Chondrocyte (in vitro differentiated cells): ENCODE measurements at places on chromosomes 1 and 21. TPM values are rescaled to one million over a fixed set of nuclear protein-coding genes. Genes with fewer than 3 reads are reported as not detected.
A peak's percentile ranks its signal among the peaks of the same experiment; 100 is the strongest.

DNA sequence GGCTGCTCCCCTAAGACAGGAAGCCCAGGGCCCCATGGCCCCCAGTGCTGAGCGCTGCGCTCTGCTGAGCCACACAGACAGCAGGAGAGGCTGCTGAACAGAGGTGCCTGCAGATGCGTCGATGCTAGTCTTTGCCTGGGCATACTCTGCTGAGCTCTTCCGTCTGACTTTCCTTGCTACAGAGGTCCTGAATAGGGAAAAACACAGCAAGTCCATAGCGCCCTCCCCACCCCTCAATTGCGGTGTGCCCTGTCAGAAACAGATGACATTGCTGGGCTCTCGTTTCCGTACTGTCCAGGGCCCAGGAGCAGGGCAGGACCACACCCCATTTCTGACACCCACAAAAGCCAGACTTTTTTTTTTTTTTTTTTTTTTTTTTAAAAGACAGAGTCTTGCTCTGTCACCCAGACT is 252.5 kb downstream of the SDCCAG8 start:
- no peak for DNase-seq
- H3K4me1 ChIP-seq, result peaks cover 2% of the 10 kb centered on the region
- H3K27ac ChIP-seq, result no peak overlapping the region
- H3K27me3 ChIP-seq, result no peaks in the 10 kb centered on the region
- no peak overlapping the region for H3K4me3 ChIP-seq

KPRP gene
- not detected in 3 replicates for total RNA-seq

DAB1 gene
- 0.12 TPM in 1 of 3 replicates, not detected in the others for total RNA-seq

SMPDL3B gene
- 0.15 to 0.21 TPM in 2 of 3 replicates, not detected in the other for total RNA-seq

GRCh38 chr1:200279810-200280411 is 129.9 kb downstream of the ZNF281 start:
- H3K27ac ChIP-seq, result no peak overlapping the region
- no peaks in the 10 kb centered on the region for H3K27me3 ChIP-seq
- no peak for DNase-seq
- H3K4me3 ChIP-seq, result no peak overlapping the region
- H3K4me1 ChIP-seq, result no peaks in the 10 kb centered on the region
- H3K36me3 ChIP-seq, result no peaks in the 10 kb centered on the region

DNA sequence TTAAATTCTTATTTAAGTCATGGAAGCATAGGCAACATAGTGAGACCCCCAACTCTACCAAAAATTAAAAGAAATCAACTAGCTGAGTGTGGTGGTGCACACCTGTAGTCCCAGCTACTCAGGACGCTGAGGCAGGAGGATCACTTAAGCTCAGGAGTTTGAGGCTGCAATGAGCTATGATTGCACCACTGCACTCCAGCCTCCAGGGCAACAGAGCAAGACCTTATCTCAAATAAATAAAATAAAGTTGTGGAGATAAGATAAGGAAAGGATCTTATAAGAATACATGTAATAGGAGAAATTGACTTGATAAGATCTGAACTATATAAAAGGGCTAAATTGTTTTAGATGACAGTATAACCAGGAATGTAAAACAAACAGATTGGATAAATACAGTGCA is 2.3 kb upstream of the BATF3 start:
- H3K4me1 ChIP-seq, result peaks cover 8% of the 10 kb centered on the region
- H3K36me3 ChIP-seq, result no peaks in the 10 kb centered on the region
- H3K27me3 ChIP-seq, result peaks cover 14% of the 10 kb centered on the region
- H3K27ac ChIP-seq, result no peak overlapping the region
- no peak overlapping the region for H3K4me3 ChIP-seq
- no peak for DNase-seq

FAM72B gene
- 1.3 to 2.5 TPM (median 1.3 TPM) in 3 replicates for total RNA-seq

TEX38 gene
- not detected in 3 replicates for total RNA-seq

- no peaks in the 10 kb centered on the region for H3K36me3 ChIP-seq
- H3K4me1 ChIP-seq, result peaks cover 15% of the 10 kb centered on the region
- no peaks in the 10 kb centered on the region for H3K27me3 ChIP-seq
- no peak overlapping the region for H3K4me3 ChIP-seq
- no peak overlapping the region for H3K27ac ChIP-seq
Observed at GRCh38 chr1:3167255-3167654, 98.3 kb downstream of the PRDM16 start.

- H3K27ac ChIP-seq, result no peak overlapping the region
- DNase-seq, result no peak
- H3K4me1 ChIP-seq, result peaks cover 36% of the 10 kb centered on the region
- no peaks in the 10 kb centered on the region for H3K36me3 ChIP-seq
- H3K4me3 ChIP-seq, result no peak overlapping the region
- no peaks in the 10 kb centered on the region for H3K27me3 ChIP-seq
Observed at GRCh38 chr21:26391166-26391565, 181.9 kb downstream of the CYYR1 start.

GUCA2B gene
- total RNA-seq, result not detected in 3 replicates

CA14 gene
- not detected in 3 replicates for total RNA-seq

CRYAA gene
- not detected in 3 replicates for total RNA-seq

DNA sequence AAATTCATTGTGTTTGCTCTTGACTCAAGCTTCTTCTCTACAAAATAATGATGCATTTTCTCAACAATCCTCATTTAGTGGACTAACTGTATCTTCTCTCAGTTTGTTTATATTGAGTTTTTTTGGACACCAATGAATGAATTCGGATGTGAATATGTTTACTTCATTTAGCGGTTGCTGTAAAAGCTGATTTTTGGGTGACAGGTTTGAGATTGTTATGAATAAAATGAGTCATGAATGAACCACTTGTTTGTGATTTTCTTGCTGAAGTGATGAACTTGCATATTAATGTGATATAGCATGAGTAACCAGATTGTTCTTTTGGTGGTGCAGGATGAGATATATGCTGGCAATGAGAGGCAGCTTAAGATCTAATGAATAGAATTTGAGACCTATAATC is 3.1 kb downstream of the DNM3 start:
- H3K27ac ChIP-seq, result no peak overlapping the region
- no peak overlapping the region for H3K4me3 ChIP-seq
- DNase-seq, result no peak
- H3K27me3 ChIP-seq, result peaks cover 17% of the 10 kb centered on the region
- no peaks in the 10 kb centered on the region for H3K36me3 ChIP-seq

GRCh38 chr1:230759369-230760065 is 12.3 kb downstream of the CAPN9 start:
- H3K27me3 ChIP-seq, result no peaks in the 10 kb centered on the region
- H3K27ac ChIP-seq, result no peak overlapping the region

DNA sequence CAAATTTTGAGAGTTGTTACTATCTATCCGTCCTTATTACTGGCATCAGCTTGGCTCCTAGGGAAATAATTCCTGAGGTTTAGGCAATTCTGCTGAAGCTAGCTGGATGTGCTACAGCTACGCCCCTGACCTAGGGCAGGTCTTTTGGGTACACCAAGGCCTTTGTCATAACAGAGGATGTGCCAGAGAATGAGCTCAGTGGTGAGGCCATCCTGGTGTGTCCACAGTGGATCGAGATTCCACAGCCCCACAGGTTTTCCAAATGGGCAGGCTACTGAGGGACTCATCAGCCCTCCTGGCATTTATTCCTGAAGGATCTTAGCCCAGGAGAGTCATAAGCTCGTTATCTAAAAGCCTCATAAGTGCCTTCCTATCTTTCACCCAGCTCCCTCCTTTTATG is 475.2 kb upstream of the USP24 start:
- H3K27me3 ChIP-seq, result no peaks in the 10 kb centered on the region
- H3K36me3 ChIP-seq, result peaks cover 2% of the 10 kb centered on the region
- H3K4me3 ChIP-seq, result no peak overlapping the region
- peaks cover 14% of the 10 kb centered on the region for H3K4me1 ChIP-seq
- no peak overlapping the region for H3K27ac ChIP-seq
- no peak for DNase-seq

CD1C gene
- total RNA-seq, result not detected in 3 replicates

- no peak overlapping the region for H3K27ac ChIP-seq
- no peak for DNase-seq
- no peaks in the 10 kb centered on the region for H3K4me1 ChIP-seq
- no peaks in the 10 kb centered on the region for H3K36me3 ChIP-seq
- H3K4me3 ChIP-seq, result no peak overlapping the region
- peaks cover 34% of the 10 kb centered on the region for H3K27me3 ChIP-seq
Observed at GRCh38 chr1:7019510-7019909, 234.3 kb downstream of the CAMTA1 start.

FAM151A gene
- total RNA-seq, result not detected in 3 replicates

- no peak within 1 kb of the TSS for H3K27ac ChIP-seq
- H3K36me3 ChIP-seq, result no peaks in the 10 kb centered on the region
- no peaks in the 10 kb centered on the region for H3K4me1 ChIP-seq
- no peak within 1 kb of the TSS for H3K4me3 ChIP-seq
- peaks cover 5% of the 10 kb centered on the region for H3K27me3 ChIP-seq
Observed at GRCh38 chr1:161238039-161238473, at the start of gene NR1I3. TSS of gene NR1I3 (minus strand) at chr1:161238203. CDS start at chr1:161236565, 1,638 bp downstream.

CFH gene
- total RNA-seq, result 21.3 to 95.0 TPM (median 24.0 TPM) in 3 replicates

DNA sequence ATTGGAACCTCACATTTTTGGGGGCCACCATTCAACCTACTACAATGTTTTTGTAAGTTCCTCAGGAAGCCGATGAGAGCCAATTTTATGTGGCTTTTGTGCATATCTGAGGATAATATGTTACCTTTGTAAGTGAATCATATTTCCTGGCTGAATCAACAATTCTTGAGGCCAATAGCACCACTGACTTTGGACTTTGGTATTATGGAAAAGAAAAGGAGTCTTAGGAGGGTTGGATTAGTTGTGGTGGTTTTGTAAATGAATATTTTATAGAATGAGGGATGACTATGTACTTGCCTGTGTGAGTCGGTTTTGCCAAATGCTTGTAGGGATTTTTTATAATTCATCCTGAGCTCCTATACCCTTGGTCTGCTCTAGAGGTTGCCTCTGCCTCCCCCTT is 181.5 kb upstream of the HMGB4 start:
- H3K4me3 ChIP-seq, result no peak overlapping the region
- H3K27me3 ChIP-seq, result peaks cover 6% of the 10 kb centered on the region
- H3K27ac ChIP-seq, result no peak overlapping the region
- H3K36me3 ChIP-seq, result no peaks in the 10 kb centered on the region
- no peaks in the 10 kb centered on the region for H3K4me1 ChIP-seq

- no peak overlapping the region for H3K27ac ChIP-seq
- no peak for DNase-seq
- peaks cover 43% of the 10 kb centered on the region for H3K4me1 ChIP-seq
- no peak overlapping the region for H3K4me3 ChIP-seq
Observed at GRCh38 chr1:59159557-59160203, 137.2 kb upstream of the FGGY start.

- H3K27ac ChIP-seq, result peak overlapping the region; percentile 0
- no peak overlapping the region for H3K4me3 ChIP-seq
- no peaks in the 10 kb centered on the region for H3K27me3 ChIP-seq
- H3K36me3 ChIP-seq, result peaks cover 18% of the 10 kb centered on the region
Observed at GRCh38 chr1:201630582-201630981, 91.7 kb downstream of the NAV1 start.

GRCh38 chr1:184930645-184931044 is 43.7 kb downstream of the NIBAN1 start:
- no peaks in the 10 kb centered on the region for H3K27me3 ChIP-seq
- H3K36me3 ChIP-seq, result peaks cover 9% of the 10 kb centered on the region
- peaks cover 5% of the 10 kb centered on the region for H3K4me1 ChIP-seq
- H3K4me3 ChIP-seq, result no peak overlapping the region
- H3K27ac ChIP-seq, result no peak overlapping the region

HIVEP3 gene
- 3.6 to 5.6 TPM (median 4.5 TPM) in 3 replicates for total RNA-seq

- H3K4me3 ChIP-seq, result no peak overlapping the region
- H3K27ac ChIP-seq, result no peak overlapping the region
- H3K4me1 ChIP-seq, result peaks cover 14% of the 10 kb centered on the region
Observed at GRCh38 chr1:175553280-175553679, 190.1 kb downstream of the TNR start.

- no peaks in the 10 kb centered on the region for H3K4me1 ChIP-seq
- no peak overlapping the region for H3K4me3 ChIP-seq
- no peak for DNase-seq
- H3K36me3 ChIP-seq, result no peaks in the 10 kb centered on the region
- no peaks in the 10 kb centered on the region for H3K27me3 ChIP-seq
Observed at GRCh38 chr1:152356736-152357135, 3.1 kb downstream of the FLG2 start.

FAM163A gene
- total RNA-seq, result not detected in 3 replicates

GRCh38 chr1:167130829-167131510 is 37.1 kb downstream of the STYXL2 start:
- H3K36me3 ChIP-seq, result peaks cover 15% of the 10 kb centered on the region
- H3K4me3 ChIP-seq, result no peak overlapping the region
- DNase-seq, result no peak
- H3K27me3 ChIP-seq, result no peaks in the 10 kb centered on the region
- peaks cover 25% of the 10 kb centered on the region for H3K4me1 ChIP-seq
- no peak overlapping the region for H3K27ac ChIP-seq

ST6GALNAC3 gene
- total RNA-seq, result 1.6 to 4.7 TPM (median 3.5 TPM) in 3 replicates

CYP4Z1 gene
- total RNA-seq, result not detected in 3 replicates

DNA sequence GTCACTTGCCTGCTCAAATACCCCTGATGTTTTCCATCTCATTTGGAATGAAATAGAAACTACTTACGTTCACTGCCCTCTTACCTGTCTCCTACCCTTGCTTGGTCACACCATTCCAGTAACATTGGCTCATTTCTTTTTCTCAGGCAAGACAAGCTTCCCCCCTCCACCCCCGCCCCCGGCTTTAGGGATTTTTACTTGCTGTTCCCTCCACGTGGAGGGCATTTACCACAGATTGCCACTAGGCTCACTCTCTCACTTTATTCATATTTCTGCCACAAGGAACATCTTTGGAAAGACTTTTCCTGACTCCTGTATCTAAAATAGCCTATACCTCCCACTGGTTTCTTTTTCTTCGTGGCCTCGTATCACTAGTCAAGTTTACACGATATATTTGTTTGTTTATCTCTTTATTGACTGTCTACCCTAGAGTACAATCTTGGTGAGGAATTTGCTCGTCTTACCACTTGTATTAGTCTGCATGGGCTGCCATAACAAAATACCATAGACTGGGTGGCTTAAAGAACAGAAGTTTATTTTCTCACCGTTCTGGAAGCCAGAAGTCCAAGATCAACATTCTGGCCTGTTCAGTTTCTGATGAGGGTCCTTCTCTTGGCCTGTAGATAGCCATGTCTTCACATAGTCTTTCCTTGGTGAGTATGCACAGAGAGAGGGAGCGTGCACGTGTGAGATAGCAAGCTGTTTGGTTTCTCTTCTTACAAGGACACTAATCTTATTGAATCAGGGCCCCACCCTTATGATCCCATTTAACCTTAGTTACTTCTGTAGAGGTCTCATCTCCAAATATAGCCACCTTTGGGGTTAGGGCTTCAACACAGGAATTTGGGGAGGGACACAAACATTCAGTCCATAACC is 126.2 kb downstream of the NRDC start:
- no peak for DNase-seq
- H3K36me3 ChIP-seq, result peaks cover 30% of the 10 kb centered on the region
- H3K4me1 ChIP-seq, result peaks cover 40% of the 10 kb centered on the region
- no peak overlapping the region for H3K4me3 ChIP-seq
- H3K27ac ChIP-seq, result peak overlapping the region; percentile 32
- no peaks in the 10 kb centered on the region for H3K27me3 ChIP-seq

DNA sequence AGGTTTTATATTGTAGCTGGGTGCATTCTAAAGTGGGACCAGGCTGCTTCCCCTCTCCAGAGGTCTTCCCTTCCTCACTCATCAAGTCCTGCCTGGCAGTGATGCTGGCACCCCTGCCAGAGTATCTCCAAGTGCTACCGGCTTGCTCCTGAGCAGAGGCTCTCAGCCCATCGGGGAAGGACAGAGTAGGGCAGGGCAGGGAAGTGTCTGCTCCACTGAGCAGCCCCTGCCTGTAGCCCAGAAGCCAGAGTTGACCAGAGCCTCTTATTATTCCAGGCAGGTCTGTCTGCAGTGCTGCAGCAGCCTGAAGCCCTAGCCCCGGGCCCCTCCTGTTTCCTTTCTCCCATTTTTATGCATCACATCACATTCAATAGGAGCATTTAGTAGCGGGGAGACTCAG is 51.1 kb downstream of the ATP2B4 start:
- DNase-seq, result no peak
- H3K27me3 ChIP-seq, result no peaks in the 10 kb centered on the region
- peaks cover 7% of the 10 kb centered on the region for H3K36me3 ChIP-seq
